ENCODE measurements at places on chromosomes 6 and 20.
A peak's percentile ranks its signal among the peaks of the same experiment; 100 is the strongest.

DNA sequence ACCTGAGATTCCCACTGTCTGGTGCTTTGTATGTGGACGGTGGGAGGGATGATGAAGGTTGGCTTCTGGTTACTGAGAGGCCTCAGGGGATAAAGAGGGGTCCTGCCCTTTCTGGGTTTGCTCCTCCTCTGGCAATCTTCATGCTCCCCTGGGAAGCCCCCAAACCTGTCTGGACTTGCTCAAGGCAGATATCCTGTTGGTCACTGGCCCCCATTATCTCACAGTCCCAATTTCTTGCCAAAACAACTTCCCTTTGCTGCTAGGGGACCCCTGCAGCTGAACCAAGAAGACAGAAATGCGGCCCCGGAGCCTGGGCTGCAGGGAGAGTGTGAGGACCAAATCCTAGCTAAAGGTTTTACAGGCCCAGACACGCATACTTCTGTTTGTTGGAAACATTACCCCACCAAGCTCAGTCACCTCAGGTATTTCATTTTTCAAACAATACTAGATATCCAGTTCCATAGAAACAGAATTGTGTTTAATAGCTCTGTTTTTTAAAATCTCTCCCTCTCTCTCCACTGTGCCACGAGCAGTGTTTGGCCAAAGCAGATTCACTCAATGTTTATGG, 63.4 kb upstream of the MRPS10 start:
- no peak for DNase-seq

- DNase-seq = no peak
These were observed 274.1 kb downstream of the CLIC5 start for GRCh38 chr6:45741437-45742171.

DNA sequence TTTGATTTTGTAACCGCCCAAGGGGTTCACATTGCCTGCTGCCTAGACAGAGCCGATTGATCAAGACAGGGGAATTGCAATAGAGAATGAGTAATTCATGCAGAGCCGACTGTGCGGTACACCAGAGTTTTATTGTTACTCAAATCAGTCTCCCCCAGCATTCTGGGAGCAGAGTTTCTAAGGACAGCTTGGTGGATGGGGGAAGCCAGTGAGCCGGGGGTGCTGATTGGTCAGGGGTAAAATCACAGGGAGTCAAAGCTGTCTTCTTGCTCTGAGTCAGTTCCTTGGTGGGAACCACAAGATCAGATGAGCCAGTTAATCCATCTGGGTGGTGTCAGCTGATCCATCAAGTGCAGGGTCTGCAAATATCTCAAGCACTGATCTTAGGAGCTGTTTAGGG, 60.0 kb upstream of the EZR start:
- peak; percentile 66 for DNase-seq

DNA sequence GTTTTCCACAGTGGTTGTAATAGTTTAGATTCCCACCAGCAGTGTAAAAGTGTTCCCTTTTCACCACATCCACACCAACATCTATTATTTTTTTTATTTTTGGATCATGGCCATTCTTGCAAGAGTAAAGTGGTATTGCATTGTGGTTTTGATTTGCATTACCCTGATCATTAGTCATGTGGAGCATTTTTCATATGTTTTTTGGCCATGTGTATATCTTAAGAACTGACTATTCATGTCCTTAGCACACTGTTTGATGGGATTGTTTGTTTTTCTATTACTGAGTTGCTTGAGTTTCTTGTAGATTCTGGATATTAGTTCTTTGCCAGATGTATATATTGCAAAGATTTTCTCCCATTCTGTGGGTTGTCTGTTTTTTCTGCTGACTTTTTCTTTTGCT, 820.1 kb downstream of the TENT5A start:
- no peak for DNase-seq
